PC-9 (cell line): ENCODE measurements at places on chromosomes 4 and X. TPM values are rescaled to one million over a fixed set of nuclear protein-coding genes. Genes with fewer than 3 reads are reported as not detected.

DNA sequence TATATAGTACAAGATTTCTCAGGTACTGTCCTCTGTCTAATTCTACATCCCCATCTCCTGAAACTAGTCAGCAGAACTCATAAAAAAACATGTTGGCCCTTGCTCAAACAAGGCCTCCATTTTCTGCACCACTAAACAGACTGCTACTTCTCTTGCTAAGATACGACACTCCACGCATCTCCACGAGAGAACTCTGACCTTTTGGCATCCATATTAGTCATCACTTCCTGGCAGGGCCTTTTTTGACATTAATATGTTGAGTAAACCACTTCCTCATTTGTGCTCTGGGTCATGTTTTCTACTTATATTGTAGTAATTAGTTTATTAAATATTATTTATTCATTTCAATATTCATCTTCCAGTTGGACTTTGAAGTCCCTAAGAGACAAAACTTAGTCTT is 65.6 kb downstream of the DCAF8L1 start:
- no peak for DNase-seq

DNA sequence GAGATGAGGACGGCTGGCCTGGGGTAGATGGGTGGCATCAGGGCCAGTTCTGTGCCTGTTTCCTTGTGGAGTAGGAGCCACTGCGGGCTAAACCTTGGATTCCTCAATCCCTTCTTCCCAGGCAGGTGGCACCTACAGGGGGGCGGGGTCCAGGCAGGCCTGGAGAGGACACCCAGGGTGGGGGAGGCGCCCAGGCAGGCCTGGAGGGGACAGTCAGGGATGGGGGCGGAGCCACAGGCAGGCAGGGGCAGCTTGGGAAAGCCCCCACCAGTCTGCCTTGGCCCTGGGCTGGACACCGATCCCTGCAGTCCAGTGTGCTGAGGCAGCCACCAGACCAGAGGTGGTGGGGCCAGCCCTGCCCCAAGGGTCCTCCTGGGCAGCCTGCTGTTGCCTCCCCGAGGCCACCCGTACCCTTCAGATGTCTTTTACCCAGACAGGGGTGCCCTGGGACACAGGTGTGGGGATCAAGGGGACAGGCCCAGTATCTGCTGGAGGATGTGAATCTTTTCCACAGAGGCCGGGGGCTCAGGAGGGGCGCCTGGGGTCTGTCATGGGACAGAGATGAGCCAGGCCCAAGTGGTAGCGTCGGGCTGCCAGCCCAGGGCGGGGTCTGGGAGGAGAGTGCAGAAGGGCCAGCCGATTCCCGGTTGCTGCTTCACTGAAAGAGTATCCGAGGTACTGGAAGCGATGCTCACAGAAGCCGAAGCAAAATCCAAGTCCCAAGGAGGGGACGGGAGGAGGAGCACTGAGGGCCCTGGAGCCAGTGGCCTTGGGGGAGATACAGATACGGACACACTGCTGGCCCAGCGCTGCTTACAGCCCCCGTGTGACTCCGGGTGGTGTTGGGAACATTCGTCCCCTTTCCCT is 34.5 kb downstream of the LRPAP1 start:
- no peak for DNase-seq

DNA sequence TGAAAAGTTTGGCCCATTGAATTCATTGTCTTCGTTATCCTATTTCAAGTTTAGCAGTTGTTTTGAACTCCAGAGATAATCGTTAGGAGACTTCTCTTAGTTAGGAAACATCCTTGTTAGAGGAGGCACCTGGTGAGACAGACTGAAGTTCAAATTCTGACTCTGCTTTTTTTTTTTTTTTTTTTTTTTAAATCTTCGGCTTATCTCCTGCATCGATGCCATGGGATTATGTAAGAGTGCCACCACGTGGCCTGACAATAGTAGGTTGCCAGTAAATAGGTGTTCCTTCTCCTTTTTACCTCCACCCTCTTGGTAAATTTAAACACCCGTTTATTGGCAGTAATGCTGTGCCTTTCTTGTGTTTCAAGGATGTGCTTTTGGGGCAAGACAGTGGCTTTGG is 149.3 kb downstream of the SOWAHB start:
- peak; percentile 49 for DNase-seq

Gene HTN1
- total RNA-seq, result not detected in 2 replicates

Gene FANCB
- 6.8 and 9.5 TPM in 2 replicates for total RNA-seq

- peak; percentile 93 for DNase-seq
Observed at GRCh38 chr4:40563401-40563800, 66.3 kb downstream of the RBM47 start.

Gene CXCL5
- total RNA-seq, result not detected in 2 replicates

Gene MND1
- 17.6 and 24.4 TPM in 2 replicates for total RNA-seq

GRCh38 chr4:70992391-70992881 is 1.0 kb upstream of the DCK start:
- no peak for DNase-seq
